ENCODE measurements at places on chromosomes 2 and 18. TPM values are rescaled to one million over a fixed set of nuclear protein-coding genes. Genes with fewer than 3 reads are reported as not detected.

GRCh38 chr2:238163481-238164198 is 4.9 kb downstream of the ERFE start:
- no peak for DNase-seq

GRCh38 chr2:2941205-2941604 is 436.4 kb downstream of the EIPR1 start:
- DNase-seq = peak; percentile 57

GRCh38 chr2:238580486-238580885 is 153.8 kb downstream of the ASB1 start:
- no peak for DNase-seq

GRCh38 chr2:20208476-20208859 is 16.5 kb downstream of the SDC1 start:
- no peak for DNase-seq

DNA sequence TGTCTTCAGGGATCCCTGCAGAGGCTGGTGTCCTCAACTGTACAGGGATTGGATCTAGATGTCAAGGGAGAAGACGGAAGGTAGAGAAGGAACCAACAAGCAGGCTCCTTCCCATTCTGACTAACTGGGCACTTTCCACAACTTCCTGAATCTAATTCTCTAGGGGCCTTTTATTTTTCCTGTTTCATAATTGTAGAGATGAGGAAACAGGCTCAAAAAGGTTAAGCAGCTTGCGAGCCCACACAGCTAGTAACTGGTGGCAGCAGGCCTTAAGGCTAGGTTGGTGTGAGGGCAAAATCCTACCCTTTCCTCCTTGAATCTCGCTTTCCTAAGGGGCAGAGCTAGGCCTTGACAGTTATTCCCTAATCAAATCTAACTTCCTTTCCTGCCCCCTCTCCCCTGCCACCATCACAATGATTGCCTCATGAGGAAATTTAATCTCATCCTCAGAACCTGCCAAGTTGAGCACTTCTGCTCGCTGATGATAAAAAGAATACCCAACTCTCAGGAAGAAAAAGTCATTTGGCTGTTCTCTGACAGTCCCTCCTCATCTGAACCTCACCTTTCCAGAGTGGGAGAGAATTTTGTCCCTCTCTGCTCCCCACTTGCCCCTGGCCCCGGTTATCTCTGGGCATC is 35.7 kb upstream of the POLE4 start:
- no peak for DNase-seq

KCNG2 gene
- polyA plus RNA-seq = 0.45 TPM

GRCh38 chr18:54210463-54210862 is 14.0 kb downstream of the MBD2 start:
- no peak for DNase-seq

GRCh38 chr2:208224802-208225201 is 30.1 kb downstream of the IDH1 start:
- no peak for DNase-seq

DNA sequence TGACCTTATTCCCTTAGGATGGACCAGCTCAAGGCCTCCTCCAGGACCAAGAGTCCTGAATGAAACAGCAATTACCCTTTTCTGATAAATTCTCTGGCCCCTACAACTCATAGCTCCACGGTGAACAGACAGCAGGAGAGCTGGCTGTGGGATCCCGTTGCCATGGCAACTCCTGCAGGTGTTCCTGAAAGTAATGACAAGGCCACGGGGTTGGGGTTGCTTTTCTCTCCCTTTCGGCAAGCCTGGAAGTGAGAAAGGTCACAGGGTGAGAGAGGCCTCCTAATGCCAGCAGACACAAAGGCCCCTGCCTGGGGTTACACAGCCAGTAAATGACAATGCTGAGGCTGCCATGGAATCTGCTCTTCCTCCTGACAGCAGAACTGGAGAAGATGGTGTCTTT is 403.0 kb downstream of the NBAS start:
- no peak for DNase-seq

- DNase-seq = no peak
Observed at GRCh38 chr18:11676867-11677266, 12.2 kb upstream of the GNAL start.

INO80C gene
- 32.6 TPM for polyA plus RNA-seq

HAAO gene
- polyA plus RNA-seq = 33.3 TPM

SLC5A7 gene
- polyA plus RNA-seq = 0.54 TPM

- DNase-seq = no peak
Observed at GRCh38 chr2:107132070-107132469, 246.1 kb upstream of the ST6GAL2 start.

GRCh38 chr2:25358249-25358815 is 16.6 kb upstream of the DNMT3A start:
- DNase-seq = no peak

DNA sequence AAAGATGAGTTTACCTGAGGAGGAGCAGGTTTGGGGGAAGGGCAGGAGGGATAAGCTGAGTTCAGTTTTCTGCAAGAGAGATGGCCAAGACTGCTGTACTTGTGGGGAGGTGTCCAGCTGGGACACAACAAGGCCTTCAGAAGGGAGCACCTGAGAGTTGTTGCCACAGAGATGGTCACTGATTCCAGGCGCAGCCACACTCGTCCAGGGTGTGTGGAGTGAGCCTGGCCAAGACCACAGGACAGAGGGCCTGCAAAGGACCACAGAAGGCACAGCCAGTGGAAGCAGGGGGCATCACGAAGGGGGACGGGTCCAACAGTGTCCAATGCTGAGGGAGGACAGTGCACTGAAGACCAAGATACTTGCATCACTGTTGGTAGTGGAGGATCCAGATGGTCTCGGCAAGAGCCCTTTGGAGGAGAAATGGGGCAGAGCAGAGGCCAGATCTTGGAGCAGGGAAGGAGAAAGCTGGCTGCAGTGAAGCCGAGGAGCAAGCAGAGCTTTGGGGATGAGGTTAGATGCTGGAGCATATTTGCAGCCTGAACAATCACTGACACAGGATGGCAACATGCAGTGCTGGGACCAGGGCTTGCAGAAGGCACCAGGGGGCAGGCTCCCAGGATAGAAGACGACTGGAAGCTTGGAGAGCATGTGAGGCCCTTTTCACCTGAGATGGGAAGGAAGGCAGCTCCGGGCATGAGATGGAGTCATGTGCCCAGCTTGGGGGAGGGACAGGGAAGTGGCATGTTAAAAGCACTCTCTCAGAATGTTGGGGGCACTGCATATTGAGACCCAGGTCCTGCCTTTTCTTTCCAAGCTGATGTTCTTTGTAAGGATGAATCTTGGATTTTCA is 214.0 kb downstream of the CYP26B1 start:
- DNase-seq = no peak

DNA sequence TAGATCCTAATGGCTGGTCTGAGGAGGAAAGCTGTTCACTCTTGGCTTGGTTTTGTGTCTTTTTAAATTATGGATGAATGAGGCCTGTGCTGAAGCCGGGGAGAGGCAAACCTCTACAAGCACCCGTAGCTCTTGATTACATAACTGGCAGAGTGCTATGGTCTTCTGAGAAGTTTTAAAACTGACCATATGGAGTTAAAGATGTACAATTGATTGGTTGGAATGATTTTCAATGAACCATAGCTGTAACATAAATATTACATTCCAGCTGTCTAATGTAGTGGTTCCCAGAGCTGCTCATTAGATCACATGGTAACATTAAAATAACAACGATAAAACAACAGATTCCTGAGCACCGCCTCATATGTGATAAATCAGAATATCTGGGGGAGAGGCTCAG is 71.1 kb upstream of the MAP4K3 start:
- DNase-seq = no peak

DNA sequence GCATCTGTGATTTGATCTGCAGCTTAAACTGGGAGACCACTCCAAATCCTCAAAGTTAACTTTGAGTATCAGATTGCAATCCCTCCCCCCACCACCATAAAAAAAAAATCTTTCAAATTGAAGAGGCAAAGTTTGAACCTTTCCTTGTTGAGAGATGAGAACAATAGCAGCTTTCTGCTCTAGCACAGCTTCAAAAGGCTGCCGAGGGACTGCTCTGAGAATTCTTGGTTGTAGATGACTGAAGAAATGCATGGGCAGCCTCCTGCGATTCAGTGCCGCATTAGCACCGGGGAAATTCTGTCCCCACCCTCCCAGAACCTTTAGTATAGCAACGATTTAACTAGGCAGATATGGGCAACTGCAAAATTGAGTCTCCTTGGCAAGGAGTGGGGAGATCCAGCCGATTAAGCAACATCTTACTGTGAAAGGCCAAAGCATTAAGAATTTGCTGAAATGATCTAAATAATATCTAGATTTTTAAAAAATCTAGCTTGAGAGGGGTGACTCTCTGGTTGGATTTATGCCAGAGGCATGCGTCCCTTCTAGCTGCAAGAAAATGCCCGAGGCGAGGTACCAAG is 3.9 kb upstream of the SP5 start:
- no peak for DNase-seq

GRCh38 chr2:10814142-10814541 is 1.6 kb upstream of the PDIA6 start:
- no peak for DNase-seq

B4GALT6 gene
- 16.1 TPM for polyA plus RNA-seq

DNA sequence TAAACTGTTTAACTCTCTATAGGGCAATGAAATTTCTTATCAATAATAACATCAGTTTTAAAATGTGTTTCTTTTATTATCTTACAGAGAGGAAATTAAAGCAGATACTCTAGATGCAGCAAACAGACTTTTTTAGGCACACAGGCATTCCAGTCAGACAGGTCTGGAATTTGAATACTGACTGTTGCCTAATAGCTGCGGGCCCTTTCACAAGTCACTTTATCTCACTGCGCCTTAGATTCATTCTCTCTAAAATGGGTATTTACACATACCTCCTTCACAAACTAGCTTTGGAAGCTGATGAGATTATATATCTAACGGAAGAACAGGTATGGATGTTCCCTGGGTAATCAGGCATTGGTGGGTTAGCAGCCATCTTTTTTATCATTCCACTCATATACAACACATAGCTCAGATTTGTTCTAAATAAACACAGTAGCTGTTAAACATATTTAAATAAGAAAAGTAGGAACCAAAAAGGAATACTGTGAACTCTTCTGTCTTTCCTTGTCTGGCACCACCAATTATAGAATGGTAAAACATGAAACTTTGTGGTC is 104.2 kb downstream of the LRP2 start:
- DNase-seq = no peak

- DNase-seq = no peak
Observed at GRCh38 chr18:56036741-56037140, 448.7 kb upstream of the TCF4 start.

GRCh38 chr2:82796132-82796531 is 1662.9 kb downstream of the SUCLG1 start:
- DNase-seq = no peak

DNA sequence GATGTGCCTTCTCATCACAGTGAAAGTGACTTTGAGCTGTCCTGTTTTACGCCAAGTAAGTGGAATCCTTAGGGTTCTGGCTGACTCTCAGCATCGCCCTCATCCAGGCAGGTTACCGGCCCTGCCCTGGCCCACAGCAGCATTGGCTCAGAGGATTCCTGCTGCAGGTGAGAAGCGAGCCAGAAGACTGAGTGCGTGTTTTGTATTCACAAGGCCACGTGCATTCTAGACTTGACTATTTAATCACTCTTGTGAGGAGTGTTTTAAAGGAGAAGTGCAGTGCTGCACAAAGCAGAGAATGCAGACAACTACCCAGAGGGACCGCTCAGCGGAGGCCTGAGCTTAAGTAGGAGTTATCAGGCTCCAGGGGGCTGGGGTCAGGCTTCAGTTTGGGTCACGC is 48.3 kb downstream of the LAMA3 start:
- DNase-seq = no peak

GRCh38 chr2:84940088-84940470 is 30.9 kb upstream of the KCMF1 start:
- DNase-seq = no peak

DNA sequence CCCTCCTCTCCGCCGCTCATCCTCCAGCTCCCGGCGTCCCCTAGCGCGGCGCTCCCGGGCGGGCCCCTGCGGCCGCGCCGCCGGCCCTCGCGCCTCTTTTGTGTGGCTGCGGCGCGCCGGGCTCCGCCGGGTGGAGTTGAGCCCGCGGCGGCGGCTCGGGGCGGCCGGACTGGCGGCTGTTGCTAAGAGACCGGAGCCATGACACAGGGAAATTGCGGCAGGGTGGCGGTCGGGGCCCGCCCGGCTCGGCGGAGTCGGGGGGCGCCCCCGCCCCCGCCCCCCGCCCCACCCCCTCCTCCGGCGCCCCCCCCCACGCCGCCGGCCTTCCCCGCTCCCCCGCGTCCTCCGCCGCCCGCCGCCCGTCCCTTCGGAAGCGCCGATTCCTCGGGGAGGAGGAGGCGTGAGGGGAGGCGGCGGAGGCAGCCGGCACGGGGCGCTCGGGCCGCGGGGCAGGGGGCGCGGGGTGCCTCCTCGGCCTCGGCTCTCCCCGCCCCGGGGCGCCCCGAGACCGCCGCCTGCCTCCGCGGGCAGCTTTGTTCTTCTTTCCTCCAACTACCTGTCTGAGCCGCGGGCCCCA is at the start of gene TMEM200C:
TSS of gene TMEM200C (minus strand) at position 224 of the 577 bp plus-strand sequence. CDS start 3,459 bp downstream, outside the sequence.
- DNase-seq = no peak

ASXL3 gene
- 6.7 TPM for polyA plus RNA-seq

- DNase-seq = no peak
Observed at GRCh38 chr2:237472187-237472712, 14.8 kb upstream of the MLPH start.

GRCh38 chr18:4549164-4549872 is 94.2 kb upstream of the DLGAP1 start:
- no peak for DNase-seq

DNA sequence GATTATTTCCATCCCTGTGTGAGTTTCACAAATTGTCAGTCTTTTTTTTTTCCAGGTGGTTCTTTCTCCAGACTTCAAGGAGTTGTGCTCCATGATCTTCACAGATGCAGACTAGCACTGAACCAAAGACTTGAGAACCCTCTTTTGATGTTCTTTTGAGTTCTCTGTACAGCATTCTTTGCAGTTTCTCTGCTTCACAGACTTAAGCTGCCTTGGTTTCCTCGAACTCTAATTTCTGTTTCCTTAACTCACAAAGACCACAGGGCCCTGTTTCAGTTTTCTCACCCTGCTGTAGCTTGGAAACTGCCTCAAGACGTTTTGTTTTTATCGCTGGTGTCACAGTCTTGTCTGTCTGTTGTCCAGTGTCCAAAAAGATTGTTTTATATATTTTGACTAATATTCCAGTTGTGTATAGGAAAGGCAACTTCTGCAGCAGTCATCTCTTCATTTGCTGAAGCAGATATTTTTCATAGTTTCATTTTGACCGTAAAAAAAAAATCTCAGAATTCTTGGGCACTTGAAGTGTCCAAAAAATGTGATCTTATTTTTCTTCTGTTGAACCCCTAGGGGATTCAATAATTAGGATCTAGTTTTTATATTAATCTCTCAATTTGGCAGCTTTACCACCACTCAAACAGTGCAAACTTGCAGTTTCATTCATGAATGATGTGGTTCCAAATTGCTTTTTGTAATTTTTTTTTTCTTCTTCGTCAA is 97.0 kb upstream of the MC4R start:
- no peak for DNase-seq

GRCh38 chr2:102385522-102385921 is 29.9 kb downstream of the IL18R1 start:
- DNase-seq = no peak

KCNK3 gene
- polyA plus RNA-seq = 9.3 TPM

GRCh38 chr2:96243843-96244242 is 22.0 kb downstream of the TMEM127 start:
- no peak for DNase-seq
